CD4-positive, alpha-beta T cell treated with Interleukin-4 for 4 hours (primary cell): ENCODE measurements at places on chromosomes 5 and 9.

DNA sequence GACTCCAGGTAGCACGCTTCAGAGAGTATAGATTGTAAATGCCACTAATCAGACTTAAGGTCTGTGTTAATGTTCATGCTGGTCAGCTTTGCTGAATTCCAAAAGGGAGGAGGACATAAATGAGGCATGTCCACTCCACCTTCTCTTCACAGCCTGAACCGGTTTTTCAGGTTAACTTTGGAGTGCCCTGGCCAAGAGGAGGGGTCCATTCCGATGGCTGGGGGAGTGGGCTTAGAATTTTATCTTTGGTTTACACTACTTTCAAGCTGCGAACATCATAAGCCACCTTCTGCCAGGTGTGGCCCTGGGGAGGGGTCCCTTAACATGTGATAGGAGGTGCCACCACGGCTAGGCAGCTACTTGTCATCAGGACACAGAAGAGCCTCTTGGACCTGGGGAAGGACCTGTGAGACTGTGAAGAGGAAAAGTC lies 24.2 kb downstream of the ABO start:
- no peak for DNase-seq

- DNase-seq, result no peak
These were observed 1174.2 kb upstream of the C9orf72 start for GRCh38 chr9:28747351-28747985.

DNA sequence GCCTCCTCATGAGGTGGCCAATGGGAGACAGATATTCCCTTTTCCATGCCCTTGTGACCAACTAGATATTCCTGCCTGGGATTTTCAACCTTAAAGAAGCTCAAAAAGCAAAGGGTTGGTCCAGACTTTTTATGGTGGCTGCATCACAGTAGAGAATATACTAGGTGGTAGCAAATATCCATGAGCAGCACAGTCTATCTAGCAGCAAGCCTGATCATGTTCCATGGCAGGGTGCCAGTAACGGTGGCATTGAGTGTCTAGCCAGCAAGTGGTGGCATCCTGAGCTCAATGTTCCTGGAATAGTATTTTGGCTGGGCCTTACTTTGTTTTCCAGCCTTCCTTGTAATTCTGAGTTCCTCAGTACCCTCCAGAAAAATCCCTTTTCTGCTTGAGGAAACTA lies 25.8 kb downstream of the CDC25C start:
- DNase-seq, result no peak

DNA sequence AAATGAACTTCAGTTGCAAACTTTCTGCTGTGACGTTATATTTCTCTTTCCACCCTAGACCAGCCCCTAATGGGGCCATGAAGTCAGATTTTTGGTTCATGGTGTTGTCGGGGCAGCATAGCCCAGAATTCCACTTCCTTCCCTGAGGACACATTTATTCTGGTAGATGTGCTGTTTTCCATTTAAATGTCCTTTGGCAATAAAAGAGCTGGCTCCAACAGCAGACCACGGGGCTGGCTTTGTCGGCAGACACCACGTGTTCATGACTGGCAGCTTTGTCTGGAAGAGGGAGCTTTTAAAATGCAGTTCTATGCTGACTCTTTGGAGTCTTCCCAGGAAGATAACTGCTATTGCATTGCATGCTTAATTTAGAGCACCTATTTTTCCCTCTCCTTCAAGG lies 17.6 kb upstream of the LCP2 start:
- no peak for DNase-seq

DNA sequence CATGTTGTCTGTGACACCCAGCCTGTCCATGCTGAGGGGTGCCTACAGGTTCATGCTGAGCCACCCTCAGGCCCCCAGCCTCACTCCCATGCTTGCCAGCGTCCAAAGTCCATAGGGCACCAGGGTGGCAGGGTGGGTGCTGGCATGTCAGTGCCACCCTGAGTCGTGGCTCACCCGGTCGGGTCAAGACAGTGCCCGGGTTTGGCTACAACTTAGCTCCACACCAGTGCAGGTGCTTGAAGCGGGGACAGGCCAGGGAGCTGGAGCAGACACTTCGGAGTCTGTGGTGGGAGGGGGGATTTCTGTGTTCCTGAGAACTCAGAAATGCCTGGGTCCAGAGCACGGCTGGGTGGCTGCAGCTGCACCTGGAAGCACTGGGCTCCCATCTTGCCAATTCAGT lies 579.2 kb upstream of the FAM174A start:
- DNase-seq, result no peak

DNA sequence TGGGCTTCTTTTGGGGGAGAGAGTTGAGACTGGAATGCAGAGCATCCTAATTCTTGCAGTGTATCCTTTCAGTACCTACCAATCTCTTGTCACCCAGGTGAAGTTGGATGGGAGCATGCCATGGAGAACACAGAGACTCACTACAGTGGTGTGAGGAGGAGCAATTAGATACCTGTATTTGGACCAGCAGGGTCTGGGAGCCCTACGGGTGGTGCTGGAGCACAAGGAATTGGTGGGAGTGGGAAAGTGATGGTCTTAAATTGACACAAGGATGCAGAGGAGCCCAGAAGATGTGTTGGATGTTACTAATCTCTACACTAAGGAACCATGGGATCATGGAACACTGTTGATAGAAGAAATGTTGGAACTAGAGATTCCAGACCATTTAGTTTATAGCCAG lies 212.7 kb downstream of the CHSY3 start:
- DNase-seq, result no peak

DNA sequence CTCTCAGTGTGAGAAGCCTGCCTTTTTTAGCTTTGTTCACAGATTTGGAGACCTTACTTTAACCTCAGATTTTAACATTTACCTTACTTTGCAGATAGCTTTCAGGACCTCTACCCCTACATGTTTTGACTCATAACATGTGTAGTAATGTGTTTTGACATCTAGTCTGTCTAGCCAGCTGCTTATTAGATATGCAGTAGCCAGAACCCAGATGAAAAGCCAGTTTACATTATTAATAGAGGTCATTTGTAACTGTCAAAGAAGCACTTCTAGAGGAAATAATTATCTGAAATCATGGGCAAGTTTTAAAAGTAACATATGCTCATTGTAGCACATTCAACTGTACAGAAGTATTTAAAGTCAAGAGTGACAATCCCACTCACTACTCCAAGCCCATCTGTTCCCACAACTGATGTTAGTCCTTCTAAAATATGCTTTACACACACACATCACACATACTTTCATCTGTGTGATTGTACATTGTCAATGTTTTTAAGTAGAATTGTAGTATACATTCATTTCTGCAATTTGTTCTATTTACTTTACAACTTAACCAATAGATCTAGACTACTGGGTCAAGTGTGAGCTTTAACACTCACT lies 71.8 kb upstream of the NIPAL4 start:
- no peak for DNase-seq

GRCh38 chr5:143454936-143455516 lies 51.5 kb upstream of the NR3C1 start:
- DNase-seq, result no peak

DNA sequence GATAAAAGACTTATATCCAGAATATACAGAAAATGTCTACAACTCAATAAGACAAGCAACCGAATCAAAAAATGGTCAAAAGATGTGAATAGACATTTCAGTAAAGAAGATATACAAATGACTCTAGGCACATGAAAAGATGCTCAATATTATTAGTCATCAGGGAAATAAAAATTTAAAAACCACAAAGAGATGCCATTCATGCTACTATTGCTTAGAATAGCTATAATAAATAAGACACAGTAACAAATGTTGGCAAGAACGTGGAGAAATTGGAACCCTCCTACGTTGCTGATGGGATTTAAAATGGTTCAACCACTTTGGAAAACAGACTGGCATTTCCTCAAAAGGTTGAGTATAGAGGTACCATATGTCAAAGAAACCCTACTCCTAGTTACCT lies 39.8 kb downstream of the POLK start:
- no peak for DNase-seq

GRCh38 chr9:89814340-89815040 lies 209.7 kb downstream of the GADD45G start:
- DNase-seq, result no peak

GRCh38 chr5:180367991-180368390 lies 14.9 kb upstream of the GFPT2 start:
- DNase-seq, result no peak

DNA sequence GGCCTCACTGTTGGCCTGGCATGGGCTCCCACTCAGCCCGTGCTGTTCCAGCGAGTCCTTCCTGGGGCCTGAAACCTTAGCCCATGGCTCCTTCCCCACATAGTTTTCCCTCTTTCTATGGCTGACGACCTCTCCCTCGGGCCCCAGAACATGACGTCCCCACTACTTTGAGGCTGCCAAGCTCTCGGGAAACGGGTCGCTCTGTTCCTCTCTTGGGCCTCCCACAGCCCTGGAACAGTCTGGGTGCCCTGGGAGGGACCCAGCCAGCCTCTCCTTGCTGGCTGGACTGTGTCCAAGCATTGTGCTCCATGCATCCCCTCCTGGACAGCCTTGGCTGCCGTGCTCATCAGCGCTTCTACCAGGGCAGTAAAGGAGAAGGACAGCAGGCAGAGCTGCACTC lies 118.3 kb downstream of the SYK start:
- DNase-seq, result no peak

GRCh38 chr5:139287890-139288635 lies 5.5 kb upstream of the MATR3 start:
- DNase-seq, result peak; percentile 38

DNA sequence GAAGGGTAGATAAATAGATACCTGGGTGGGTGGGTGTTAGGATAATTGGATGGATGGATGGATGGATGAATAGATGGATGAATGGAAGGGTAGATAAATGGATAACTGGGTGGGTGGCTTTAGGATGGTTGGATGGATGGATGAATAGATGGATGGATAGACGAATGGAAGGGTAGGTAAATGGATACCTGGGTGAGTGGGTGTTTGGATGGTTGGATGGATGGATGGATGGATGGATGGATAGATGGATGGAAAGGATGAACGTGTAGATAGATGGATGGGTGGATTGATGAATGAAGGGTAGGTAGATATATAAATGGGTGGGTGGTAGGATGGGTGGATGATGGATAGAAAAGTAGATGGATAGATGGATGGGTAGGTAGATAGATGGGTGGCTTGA lies 59.8 kb upstream of the RXRA start:
- no peak for DNase-seq

DNA sequence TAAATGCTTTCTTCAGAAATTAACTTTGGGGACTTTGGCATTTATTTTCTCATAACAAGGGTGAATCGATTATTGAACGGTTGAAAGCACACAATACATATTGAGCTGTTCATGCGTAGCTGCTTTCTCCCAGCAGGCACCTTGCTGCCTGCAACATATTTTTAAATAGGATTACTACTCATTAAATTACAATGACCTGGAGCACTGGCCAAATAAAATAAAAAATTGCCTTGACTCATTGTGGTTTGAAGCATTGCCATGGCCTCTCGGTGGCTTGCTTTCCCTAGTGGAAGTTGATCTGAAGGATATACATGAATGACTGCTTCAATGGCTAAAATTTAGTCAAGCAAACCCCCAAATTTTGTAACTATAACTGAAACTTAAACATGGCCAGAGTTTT lies 181.6 kb upstream of the NUDT12 start:
- DNase-seq, result no peak

DNA sequence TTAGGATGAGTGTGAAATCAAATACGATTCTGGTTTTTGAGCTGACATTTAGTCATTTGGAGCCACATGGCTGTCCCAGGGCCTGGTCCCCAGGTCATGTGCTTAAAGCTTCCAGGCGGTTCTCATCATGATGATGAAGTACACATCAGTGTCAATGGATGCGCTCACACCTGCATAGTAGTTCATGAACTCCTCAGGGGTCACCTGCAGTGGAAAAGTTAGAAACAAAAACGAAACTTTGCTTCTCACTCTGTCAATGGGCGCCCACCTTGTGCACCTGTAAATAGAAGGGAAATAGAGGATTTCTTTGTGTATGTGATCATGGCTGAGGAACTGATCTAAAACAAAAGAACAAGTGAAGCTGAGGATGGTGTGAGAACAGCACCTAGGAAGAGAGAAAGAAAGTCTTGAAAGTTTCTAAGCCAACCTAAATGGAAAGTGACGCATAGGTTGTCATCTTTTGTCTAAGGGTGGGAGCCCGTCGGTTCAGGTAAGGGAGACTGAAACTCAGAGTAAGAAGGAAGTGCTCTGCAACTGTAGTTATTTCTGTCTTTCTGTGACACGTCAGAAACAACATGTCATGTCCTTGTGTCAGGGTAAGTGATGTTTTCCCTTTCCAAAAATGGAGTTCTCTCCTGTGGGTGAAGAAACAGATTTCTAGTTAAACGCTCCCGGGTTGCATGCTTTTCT lies 33.8 kb downstream of the CAPSL start:
- no peak for DNase-seq

DNA sequence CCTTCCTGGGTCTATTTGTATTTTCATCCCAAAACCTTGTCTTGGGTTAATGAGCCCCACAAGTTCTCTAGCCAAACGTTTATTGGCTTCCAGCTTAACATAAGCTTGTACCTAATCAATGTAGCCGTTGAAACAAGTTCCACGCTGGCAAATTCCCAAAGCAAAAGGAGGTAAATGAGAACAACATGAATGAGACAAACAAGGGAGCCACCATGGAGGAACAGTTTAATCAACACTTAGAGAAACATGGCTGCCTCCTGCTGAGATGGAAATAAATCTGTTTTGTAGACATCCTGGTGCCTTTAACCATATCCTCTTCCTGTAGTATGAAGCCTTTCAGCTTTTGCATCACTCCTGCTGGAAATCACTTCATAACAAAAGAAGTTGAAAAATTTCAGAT lies 166.6 kb upstream of the NFIB start:
- no peak for DNase-seq

- no peak for DNase-seq
These were observed 43.1 kb downstream of the SPATA31D1 start for GRCh38 chr9:82031538-82032280.

- DNase-seq, result no peak
These were observed 247.9 kb downstream of the DOCK8 start for GRCh38 chr9:462606-463005.

- no peak for DNase-seq
These were observed 44.2 kb downstream of the NIPSNAP3B start for GRCh38 chr9:104808035-104808614.

DNA sequence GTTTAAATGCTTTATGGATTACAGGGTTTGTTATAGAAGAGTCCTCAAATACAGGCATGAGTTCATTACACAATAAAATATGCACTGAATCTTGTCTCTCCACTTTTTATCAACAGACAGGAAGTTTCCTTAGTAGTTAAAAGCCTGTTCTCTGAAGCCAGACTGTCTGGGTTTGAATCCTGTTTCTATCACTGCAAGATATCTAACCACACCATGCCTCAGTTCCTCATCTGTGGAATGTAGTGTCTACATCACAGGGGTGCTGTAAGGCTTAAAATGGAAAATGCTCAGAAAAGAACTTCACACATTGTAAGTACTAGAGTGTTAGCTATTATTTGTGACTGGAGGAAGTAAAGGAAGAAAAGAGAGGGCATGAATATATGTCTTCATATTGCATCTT lies 9.3 kb downstream of the LIX1 start:
- no peak for DNase-seq

- no peak for DNase-seq
These were observed 130.7 kb downstream of the SEC61B start for GRCh38 chr9:99352826-99353225.
